Epithelial cell of umbilical artery (primary cell): ENCODE measurements at places on chromosomes 2 and 18. TPM values are rescaled to one million over a fixed set of nuclear protein-coding genes. Genes with fewer than 3 reads are reported as not detected.

Gene WBP1
- 30.4 and 30.5 TPM in 2 replicates for total RNA-seq

Gene GAL3ST2
- total RNA-seq = not detected in 2 replicates

Gene ABCA12
- under 0.01 TPM in 1 of 2 replicates, not detected in the other for total RNA-seq

Gene CD302
- 4.5 and 5.5 TPM in 2 replicates for total RNA-seq

Gene GALNT14
- 1.4 and 2.6 TPM in 2 replicates for total RNA-seq

Gene GORASP2
- 37.0 and 38.5 TPM in 2 replicates for total RNA-seq

Gene PLEKHB2
- total RNA-seq = 117 and 162 TPM in 2 replicates

Gene CXCR1
- not detected in 2 replicates for total RNA-seq

Gene NAT8
- not detected in 2 replicates for total RNA-seq

Gene LYPD1
- 2.9 and 19.5 TPM in 2 replicates for total RNA-seq

Gene RGPD3
- total RNA-seq = 0.30 and 0.32 TPM in 2 replicates

Gene ABCG5
- not detected in 2 replicates for total RNA-seq
